ENCODE measurements at places on chromosomes 4 and X.

DNA sequence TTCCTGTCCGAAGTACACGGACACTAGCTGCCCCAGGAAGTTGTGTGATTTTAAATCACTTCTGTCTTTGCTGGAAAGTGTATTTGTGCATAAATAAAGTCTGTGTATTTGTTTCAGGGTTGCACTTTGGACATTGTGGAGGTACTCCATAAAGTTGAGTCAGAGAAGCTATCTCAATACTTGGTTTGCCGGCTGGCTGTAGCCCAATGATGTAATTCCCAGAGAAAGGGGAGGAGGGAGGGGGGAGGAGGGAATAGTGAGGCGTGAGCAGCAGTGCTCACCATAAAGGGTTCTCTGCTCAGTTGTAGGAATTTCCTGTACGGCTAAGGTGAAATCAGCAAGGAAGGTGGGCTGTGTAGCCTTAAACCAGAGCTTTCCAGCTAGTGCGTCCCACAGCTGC, 7.5 kb downstream of the APEX2 start:
- no peak for DNase-seq

GRCh38 chrX:34350561-34351335, 218.6 kb upstream of the FAM47A start:
- no peak for DNase-seq

GRCh38 chr4:13047591-13047990, 436.5 kb downstream of the RAB28 start:
- peak; percentile 38 for DNase-seq

GRCh38 chrX:122565952-122566351, 618.1 kb upstream of the GRIA3 start:
- DNase-seq, result no peak

DNA sequence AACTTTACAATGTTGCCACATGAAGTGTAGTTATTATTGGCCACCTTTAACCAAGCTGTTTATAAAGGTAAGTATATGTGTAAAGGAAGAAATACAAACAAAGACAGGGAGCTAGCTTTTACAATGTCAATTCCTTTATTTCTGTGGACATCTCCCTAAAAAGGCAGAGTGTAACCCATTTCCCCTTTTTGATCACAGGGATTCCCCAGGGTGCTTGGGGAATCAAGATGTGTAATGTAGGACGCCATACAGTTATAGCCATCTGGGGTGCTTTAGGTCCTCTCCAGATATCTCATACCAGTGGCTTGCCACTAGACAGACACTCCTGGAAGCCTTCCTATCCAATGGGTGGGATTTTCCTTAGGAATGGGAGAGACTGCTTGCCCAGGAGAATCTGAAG, 4.2 kb upstream of the CUL4B start:
- DNase-seq, result no peak

- no peak for DNase-seq
Observed at GRCh38 chr4:86155766-86156165, 204.1 kb downstream of the MAPK10 start.

DNA sequence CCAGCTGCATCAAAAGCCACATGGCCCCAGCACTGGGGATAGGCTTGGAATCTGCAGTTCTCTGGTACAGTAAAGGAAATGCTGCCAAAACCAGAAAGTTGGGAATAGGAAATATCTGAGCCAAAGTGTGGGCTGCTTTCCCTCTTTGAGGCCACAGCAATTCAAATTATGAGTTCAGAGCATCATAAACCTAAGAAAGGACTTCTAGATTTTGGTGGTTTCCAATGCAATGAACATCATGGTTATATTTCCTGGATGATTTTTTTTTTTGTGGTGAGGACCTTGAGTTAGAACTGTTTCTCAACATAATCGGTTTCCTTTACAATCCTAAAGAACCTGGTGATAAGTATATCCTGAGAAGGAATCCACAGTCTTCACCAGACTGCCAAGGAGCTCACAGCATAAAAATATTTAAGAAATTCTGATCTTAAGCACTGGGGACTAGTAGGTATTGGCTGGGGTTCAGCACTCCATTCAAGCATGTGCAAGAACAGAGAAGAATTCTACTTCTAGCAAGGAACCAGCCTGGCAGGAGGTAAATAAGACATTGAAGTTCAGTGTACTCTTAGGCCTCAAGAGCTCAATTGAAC, 29.8 kb upstream of the ARHGAP24 start:
- no peak for DNase-seq

GRCh38 chrX:13001961-13002671, 27.2 kb downstream of the TMSB4X start:
- no peak for DNase-seq

DNA sequence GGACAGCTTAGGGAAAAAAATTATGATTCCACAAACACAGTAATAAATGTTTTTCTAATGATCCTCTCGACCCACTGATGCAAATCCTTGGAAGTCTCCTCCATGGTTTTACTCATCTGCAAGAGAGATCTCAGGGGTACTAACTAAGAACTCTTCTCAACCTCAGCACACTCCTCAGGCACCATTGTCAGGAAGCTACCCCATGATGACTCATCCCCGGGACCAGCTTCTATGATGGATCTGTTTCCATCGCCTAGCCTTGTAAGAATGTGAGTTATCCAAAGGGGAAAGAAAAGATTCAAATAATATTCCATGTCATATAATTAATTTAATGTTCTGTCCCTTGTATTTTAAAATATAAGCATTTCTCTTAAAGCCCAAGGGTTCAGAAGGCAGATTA, 816.1 kb upstream of the IGFBP7 start:
- no peak for DNase-seq

- DNase-seq, result no peak
Observed at GRCh38 chr4:66750273-66750672, 795.0 kb downstream of the CENPC start.
